DMS79 treated with DMSO at 0.1 percent for 48 hours (cell line): ENCODE measurements at places on chromosomes 4 and X.

DNA sequence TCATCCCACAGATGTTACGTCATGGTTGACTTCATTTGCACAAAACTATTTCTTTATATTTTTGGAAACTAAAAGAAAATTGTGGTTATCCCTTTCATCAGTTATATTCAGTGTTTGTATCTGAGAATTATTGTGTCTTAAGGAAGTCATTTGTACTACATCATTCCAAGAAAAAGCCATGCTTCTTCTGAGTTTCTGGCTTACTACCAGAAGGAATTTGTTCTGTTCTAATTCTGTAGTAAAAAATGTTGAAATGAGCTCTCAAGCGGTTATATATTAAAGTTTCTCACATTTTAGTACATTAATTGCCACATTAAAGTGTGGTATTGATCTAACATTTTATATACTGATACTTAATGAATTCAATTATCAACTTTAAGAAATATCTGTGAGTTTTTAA, 1844.5 kb downstream of the PCDH7 start:
- DNase-seq = no peak

- no peak for DNase-seq
These were observed 105.7 kb upstream of the PRPS2 start for GRCh38 chrX:12685541-12685940.

DNA sequence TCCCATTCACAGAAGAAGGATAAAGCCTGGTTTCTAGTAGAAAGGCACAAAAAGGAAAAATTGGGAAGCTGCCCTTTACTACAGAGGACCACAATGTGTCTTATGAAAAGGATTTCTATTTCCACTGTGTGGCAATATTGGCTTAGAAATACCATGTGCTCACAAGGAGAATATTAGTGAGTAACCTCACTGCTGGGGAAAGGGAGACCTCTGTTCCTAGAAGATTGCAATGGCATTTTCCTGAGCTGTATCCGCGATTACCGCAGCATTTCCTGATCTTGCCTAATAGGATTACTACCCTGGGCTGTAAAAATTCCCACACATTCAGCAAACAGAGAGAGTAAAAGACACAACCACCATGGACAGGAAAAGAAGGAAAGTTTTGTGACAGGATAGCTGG, 308.8 kb upstream of the TECRL start:
- no peak for DNase-seq

- DNase-seq = no peak
These were observed 13.9 kb upstream of the TLR1 start for GRCh38 chr4:38818441-38818976.

DNA sequence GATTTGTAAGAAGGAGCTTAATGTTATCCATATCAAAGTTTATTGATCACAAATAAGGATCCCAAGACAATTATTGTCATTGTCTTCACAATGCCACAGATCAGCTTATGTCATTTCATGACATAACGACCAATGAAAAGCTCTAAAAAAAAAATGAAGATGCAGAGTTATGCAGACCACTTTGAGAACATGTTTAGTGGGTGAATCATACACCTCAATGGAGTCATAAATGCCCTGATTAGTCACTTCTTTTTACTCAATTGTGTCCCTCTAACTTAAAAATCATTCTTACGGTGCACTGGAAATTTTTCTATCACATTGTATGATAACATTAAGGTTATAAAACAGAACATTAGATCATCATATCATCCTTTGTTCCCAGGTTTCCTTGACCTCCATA, 87.6 kb upstream of the GABRG1 start:
- DNase-seq = no peak

GRCh38 chr4:71259911-71260331, 78.9 kb upstream of the SLC4A4 start:
- DNase-seq = no peak

DNA sequence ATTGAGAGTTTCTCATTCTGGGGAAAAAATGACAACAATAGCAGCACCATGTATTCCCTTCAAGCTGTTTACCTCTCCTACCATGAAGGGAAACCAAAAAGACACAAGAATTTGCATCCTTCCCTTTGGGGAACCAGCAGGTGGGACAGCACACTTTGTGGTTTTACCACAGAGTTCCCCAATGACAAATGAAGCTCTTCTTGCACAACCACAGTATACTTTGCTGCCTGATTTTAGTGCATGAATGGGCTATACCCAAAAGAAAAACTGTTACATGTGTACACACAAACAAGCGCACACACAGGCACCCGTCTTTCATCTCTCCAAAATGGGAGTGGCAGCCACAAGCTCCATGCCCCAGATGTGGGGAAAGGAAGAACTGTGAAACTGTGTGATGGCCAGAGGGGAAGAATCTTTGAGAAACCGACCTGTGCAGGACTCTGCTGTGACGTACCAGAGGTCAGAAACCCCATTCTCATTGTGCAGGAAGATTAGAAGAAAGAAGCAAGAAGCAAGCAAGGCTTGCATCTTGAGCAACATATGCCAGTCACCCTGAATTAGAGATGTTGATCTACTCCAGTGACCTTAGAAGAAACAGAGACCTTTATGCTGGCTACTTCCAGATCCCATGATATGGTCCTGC, 2.7 kb upstream of the MAML3 start:
- no peak for DNase-seq

GRCh38 chr4:115360431-115360830, 247.0 kb upstream of the NDST4 start:
- no peak for DNase-seq

DNA sequence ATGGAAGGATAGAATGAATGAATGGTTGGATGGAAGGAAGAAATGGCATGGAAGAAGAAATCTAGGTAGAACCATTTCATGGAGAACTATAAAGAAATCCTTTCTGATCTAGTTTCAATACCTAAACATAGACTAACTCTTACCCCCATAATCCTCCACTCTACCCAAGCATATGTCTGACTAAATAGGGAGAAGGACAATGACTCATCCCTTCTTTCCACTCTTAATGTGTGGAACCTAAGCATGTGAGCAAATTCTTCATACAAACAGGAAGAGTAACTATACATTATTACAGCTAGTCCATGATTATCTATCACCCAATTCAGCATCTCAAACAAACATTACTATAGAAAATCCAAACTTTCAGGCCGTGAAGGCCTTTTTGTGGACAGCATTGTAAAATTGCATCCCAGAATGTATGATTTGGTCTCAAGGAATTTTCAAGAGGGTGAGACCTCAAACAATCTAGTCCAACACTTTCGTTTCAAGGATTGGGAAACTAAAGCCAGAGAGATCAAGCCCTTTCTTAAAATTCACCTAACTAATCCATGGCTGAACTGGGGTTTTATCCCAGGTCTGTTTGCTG, 11.2 kb downstream of the C1QTNF7 start:
- no peak for DNase-seq

- DNase-seq = no peak
These were observed 74.1 kb downstream of the NBDY start for GRCh38 chrX:56802921-56803849.

GRCh38 chrX:107676559-107677378, 48.5 kb downstream of the PRPS1 start:
- DNase-seq = peak; percentile 23

DNA sequence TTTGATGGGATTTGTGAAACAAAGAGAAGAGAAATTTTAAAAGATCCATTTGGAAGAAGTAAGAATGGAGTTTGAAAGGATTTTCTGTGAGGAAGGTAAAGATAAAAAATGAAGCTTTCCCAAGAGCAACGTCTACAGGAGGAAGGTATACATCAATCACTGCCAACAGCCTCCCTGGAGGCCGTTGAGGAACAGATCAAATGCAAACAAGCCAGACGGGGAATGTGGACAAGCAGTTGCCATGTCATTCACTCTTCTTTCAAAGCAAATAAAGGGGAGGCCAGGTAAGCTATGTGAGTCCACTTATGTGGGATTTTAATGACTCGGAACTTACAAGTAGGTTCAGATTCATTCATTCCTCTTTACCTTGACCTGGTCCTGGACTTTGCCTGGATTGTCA, 1020.5 kb upstream of the AGA start:
- no peak for DNase-seq

DNA sequence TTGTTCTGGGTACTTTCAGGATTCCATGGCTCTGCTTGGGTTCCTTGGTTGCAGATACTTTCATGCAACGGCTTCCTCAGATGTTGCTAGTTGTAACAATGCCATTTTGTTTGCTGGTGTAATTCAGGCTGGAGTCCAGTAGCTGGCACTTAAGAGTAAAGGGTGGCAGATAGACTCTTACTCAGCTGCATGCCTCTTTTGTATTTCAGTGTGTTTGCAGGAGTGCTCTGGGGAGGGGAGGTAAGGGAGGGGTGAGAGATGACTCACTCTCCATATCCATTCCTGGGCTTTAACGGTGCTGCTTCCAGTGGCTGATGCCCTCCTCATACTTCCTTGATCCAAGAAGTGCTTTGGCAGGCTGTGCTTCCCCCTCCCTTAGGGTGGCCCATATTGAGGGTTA, 155.2 kb downstream of the ZNF330 start:
- DNase-seq = no peak

GRCh38 chr4:120771907-120772306, 150.6 kb downstream of the PRDM5 start:
- no peak for DNase-seq

GRCh38 chr4:20839957-20840356, 139.7 kb downstream of the PACRGL start:
- DNase-seq = no peak

GRCh38 chr4:1087371-1087770, 26.0 kb downstream of the RNF212 start:
- DNase-seq = no peak

- no peak for DNase-seq
These were observed 3.1 kb downstream of the SLITRK4 start for GRCh38 chrX:143632625-143633410.

DNA sequence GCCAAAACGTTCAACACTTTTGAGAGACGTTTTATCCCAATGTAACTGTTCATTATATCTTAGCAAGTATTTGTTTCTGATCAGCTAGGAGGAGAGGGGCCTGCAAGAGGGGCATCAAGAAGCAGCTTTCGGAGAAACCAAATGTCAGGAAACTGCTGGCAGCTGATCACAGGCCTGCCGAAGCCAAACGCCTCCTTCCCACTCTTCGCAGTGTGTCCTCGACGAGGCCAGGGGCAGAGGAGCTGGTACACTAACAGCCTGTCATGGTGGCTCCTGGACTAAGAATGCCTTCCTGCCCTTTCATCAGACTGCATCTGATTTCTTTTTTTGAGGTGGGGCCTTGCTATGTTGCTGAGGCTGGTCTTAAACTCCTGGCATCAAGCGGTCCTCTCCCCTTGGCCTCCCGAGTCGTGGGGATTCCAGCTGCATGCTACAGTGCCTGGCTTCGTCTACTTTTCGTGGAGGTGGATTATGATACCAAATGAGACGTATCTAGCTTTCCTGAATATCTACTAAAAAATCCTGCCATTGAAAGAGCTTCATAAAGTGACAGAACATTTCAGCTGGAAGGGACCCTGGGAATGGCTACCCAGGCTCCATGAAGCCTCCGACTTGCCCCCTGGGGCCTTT, 134.8 kb downstream of the AFAP1 start:
- no peak for DNase-seq

DNA sequence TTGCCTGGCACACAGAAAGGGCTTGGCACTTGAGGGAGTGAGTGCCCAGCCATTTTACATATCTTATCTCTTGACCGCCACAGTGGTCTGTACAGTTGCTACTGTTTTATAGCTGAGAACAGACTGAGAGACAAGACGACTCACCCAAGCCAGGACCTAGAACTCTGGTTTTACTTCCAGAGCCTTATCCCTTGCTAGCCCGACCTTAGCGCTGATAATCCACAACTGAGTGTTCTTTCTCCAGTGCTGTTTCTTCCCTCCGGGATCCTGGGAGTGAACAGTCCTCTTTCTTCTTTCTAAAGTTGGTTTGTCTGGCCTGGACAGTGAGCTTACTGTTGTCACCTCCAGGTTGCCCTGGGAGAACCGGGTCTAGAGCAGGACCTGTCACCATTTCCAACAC, 52.5 kb upstream of the TADA2B start:
- no peak for DNase-seq

DNA sequence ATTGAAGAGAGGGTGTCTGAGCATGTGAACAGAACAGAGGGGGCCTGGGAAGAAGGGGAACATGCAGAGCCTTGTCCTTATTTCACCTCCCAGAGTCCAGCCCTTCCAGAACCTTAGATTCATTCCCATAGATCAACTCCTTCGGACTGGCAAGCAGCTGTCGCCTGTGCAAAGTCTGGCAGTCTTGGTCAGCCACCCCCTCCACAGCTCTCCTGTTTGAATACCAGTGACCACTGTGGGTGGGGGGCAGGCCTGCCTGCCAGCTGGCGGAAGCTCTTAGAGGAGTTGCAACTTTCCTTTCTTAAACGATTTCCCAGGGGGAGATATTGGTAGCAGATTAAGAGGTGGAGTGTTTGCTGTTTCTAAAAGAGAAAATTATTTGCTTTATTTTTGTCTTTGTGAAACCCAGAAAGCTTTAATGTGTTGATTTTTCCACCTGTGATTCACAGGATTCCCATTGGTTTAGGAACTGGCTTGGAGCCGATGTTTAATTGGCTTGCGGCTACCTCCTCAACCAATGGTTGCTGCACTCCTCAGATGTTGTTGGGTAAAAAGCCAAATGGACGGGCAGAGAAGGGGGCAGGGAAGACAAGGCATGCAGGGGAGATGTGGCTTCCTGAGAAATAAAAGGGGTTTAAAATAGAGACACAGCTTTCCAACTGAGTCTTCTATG, 62.2 kb upstream of the PRPS1 start:
- DNase-seq = peak; percentile 31

- DNase-seq = no peak
These were observed 7.8 kb downstream of the ARAF start for GRCh38 chrX:47568656-47569295.

DNA sequence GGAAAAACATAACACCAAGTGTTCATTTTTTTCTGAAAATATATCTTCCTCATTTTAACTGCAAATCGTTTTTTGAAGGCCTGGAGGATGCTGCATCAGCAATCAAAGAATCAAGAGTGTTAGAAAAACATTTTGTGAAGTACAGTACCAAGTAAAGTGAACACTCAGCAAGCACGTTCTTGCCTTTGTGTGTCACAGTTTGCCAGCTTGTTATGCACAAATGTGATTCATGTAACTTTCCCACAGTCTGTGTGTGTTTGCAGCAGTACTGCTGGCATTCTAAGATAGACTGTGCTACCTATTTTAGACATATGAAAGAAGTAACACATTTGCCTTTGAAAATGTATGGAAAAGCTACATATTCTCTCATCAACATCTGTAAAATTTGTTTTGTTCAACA, 1617.7 kb downstream of the RPA4 start:
- no peak for DNase-seq

GRCh38 chr4:98237204-98237603, 24.0 kb upstream of the RAP1GDS1 start:
- no peak for DNase-seq

DNA sequence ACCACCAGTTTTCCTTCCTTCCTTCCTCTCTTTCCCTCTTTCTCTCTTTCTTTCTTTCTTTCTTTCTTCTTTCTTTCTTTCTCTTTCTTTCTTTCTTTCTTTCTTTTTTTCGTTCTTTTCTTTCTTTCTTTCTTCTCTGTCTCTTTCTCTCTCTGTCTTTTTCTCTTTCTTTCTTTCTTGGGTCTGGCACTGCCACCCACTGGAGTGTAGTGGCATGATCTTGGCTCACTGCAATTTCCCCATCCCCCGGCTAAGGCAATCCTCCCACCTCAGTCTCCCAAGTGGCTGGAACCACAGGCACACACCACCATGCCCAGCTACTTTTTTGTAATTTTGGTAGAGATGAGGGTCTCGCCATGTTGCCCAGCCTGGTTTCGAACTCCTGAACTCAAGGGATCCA, 51.6 kb upstream of the NHS start:
- DNase-seq = no peak

- DNase-seq = no peak
These were observed 17.6 kb downstream of the DYNLT3 start for GRCh38 chrX:37829721-37830120.

- DNase-seq = no peak
These were observed 47.4 kb upstream of the PHOX2B start for GRCh38 chr4:41795796-41796385.

- no peak for DNase-seq
These were observed 668.6 kb downstream of the GABRG1 start for GRCh38 chr4:45455217-45455616.
